H9 (cell line): ENCODE measurements at places on chromosomes 11 and 22. TPM values are rescaled to one million over a fixed set of nuclear protein-coding genes. Genes with fewer than 3 reads are reported as not detected.

DNA sequence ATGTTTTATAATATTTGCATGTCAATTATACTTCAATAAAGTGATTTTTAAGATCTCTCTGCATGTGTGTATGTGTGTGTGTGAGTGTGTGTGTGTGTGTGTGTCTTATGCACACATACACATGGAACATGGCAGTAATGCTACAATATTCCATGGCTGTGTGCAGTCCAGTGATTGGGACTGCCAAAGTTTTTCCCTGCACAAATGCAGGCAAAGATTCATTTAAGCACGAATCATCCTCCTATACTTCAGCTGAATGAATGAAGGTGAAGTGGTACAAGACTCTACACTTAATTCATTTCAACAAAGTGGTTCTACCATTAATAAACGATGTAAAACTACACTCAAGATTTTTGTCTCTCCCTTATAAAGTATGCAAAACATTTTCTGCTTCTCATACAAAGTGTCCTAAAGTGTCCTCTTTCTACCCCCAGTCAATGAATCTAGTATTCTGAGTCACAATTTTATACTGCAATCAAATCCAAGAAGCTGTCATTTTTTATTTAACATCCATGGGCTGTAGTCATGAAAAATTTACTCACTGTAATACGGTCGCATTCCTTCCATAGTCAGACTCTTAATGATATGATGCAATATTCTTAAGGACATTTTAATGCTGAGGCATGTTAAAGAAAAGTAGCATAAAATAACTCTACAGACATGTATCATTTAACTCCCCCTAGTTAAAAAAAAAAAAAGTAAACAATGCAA is 132.4 kb downstream of the TTC28 start:
- DNase-seq: no peak

GRCh38 chr11:120597250-120598215 is 86.0 kb downstream of the GRIK4 start:
- DNase-seq: no peak

TMEM80 gene
- 15.3 and 23.6 TPM in 2 replicates for total RNA-seq

DNA sequence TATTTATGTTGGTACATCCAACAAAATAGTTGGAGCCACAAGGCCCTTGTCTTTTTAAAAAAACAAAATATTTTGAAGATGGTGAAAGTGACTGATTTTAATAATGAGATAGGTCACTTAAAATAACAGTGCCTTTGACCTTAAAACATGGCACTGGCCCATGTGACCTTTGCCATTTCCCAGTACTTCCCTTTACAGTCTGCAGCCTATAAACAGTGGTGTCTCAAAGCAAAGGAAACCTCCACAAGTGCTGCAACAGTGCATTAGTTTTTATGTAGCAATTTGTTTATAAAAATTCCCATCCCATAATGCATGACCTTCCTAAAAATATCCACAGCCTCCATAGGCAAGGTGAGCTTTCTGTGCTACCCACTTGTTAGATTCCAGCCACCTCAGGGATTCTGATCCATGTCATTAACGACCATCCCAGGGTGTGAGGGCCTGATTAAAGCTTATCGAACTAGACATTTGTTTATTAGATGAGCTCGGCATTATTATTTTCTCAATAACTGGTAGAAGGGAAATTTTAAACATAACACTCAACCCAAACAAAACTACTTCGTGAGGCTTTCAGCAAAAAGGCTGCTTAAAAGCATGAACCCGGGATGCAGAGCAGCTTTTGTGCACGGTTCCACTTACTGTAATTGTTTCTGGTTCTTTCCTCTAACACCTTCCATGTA is 28.0 kb upstream of the CRKL start:
- no peak for DNase-seq

DNA sequence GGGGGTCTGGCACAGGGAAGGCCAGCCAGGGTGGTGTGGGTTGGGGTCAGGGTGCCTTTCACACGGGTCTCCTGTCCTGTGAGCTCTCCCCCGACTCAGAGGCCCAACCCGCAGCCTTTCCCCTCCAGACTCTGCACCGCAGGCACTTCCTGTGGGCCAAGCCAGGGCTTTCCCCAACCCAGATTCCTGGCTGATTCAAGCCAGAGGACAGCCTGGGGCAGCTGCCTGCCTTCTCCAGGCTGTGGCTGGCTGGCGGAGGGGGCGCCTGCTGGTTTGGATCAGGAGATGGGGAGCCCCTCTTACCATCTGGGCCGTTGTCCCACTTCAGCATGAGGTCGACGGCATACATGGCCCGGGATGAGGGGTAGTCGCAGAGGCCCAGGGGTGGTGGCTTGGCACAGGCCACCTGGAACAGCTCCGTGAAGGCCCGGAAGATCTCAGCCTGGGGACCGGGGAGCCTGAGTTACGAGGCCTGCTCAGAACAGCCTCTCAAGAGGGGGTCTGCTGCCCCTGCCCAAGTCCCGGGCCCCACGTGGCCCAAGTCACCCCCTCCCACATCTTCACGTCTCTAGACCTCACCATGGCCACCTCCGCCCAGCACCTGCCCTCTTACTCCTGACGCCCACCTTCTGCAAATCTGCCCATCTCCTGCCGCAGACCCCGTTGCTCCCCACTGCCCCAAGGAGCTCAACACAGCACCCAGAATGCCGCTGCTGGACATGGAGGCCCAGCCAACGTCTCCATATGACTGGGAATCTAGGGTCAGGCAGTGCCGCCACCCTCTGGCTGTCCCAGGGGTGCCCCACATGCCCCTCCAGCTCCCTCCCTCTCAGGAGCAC is 17.3 kb downstream of the TSPO start:
- DNase-seq: no peak

KDM4E gene
- total RNA-seq: not detected in 2 replicates

E2F8 gene
- 11.0 and 11.3 TPM in 2 replicates for total RNA-seq

DNA sequence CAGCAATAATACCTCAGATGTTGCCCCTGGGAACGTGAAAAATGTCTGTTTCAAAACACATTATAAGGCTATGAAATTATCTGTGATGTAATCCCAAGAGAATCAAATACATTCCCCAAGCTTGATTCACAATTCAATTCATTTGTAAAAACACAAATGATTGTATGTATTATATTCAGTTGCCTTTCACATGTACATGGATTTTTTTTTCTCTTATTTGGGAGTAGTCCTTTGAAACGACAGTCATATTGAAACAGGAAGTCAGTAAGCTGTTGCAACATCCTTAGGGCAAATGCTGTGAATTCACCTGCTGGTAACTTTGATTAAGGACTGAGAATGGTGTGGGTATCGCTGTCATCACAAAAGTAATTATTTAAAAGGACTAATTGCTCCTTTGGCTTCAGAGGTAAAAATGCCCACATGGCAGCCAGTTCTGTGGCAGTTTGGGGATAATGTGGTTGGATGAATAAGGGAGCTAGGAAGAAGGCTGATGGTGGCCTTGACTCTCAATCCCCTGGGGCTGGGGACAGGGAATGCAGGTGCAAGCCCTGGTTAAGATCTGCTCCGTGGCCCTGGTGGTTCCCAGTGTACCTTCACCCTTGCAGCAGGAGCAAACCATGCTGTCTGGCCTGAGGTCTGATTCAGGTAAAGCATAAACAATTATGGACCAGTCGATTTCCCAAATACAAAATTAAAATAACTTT is 13.2 kb downstream of the EHF start:
- no peak for DNase-seq

GRCh38 chr11:1748636-1749394 is 1.6 kb downstream of the IFITM10 start:
- DNase-seq: no peak

ZNF280B gene
- total RNA-seq: 8.2 and 9.2 TPM in 2 replicates

DNA sequence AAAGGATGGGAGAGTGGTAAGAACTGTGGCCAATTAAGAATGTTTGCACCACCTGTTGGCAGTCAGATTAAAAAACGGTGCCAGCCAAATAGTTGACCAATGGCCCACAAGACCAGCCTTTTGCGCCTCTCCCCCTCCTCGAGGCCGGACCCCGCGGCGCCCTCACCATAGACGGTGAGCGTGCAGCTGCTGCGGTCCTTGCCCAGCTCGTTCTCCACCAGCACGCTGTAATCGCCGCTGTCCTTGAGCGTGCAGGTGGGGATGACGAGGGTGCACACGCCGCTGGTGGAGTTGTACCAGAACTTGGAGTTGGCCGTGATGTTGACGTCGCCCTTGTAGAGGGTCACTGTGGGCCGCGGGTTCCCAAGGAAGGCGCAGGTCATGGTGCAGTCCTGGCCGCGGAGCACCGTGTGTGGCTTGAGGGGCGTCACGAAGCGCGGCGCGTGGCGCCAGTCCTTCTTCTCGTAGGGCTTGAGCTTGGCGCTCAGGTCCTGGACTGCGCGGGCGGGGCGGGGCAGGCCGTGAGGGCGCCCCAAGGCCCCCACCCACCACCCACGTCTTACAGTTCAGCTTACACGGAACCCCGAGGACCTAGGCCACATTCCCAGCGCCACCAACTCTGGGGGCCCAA is 7.2 kb downstream of the TMEM86A start:
- DNase-seq: no peak

- DNase-seq: no peak
These were observed 54.7 kb upstream of the ALX4 start for GRCh38 chr11:44364596-44364995.

DNA sequence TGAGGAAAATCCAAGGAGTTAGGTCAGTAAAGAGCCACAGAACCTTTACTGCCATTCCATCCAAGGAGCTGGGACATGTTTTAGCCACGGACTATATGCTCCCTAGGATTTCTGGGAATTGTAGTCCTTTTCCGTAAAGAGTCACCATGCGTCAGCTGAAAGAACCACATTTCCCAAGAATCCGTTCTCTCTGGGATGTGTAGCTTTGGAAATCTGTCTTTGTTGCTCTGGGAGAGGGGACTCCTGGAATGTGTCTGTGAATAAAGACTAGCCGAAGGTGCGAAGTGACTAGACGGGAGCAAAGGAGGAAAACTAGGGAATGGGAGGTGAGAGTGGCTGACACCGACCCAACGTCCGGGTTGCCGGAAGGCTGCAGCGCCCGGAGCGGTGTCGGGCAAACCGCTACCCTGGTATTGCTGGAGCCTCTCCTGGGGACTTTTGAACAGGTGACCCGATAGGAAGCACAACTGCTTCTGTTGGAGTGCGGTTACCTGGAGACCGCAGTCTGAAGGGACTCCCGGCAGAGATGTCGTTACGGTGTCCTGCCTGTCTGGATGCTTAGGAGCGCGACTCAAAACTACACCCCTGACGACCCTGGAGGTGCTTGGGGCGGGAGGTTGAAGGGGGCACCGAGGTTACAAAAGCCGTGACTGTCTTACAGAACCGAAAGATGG is at the start of gene IFTAP:
Gene IFTAP, plus strand, starts transcription at position 187 of the 674 bp plus-strand sequence. CDS start 15,602 bp downstream, outside the sequence.
- peak; percentile 82 for DNase-seq

BBS1 gene
- 27.2 and 29.5 TPM in 2 replicates for total RNA-seq

- DNase-seq: no peak
These were observed 330 bp downstream of the ACP2 start for GRCh38 chr11:47248304-47248663.

- peak; percentile 43 for DNase-seq
These were observed 17.8 kb upstream of the PIM3 start for GRCh38 chr22:49942565-49943404.

MMP1 gene
- not detected in 2 replicates for total RNA-seq

GRCh38 chr11:75946531-75947530 is 131.8 kb downstream of the UVRAG start:
- peak; percentile 31 for DNase-seq

VEGFB gene
- total RNA-seq: 57.1 and 57.7 TPM in 2 replicates

- no peak for DNase-seq
These were observed 10.3 kb downstream of the NEAT1 start for GRCh38 chr11:65432686-65433582.

FAM118B gene
- 40.0 and 40.4 TPM in 2 replicates for total RNA-seq

STK33 gene
- 16.4 and 19.5 TPM in 2 replicates for total RNA-seq

ARHGAP20 gene
- total RNA-seq: 0.04 and 0.09 TPM in 2 replicates

DNA sequence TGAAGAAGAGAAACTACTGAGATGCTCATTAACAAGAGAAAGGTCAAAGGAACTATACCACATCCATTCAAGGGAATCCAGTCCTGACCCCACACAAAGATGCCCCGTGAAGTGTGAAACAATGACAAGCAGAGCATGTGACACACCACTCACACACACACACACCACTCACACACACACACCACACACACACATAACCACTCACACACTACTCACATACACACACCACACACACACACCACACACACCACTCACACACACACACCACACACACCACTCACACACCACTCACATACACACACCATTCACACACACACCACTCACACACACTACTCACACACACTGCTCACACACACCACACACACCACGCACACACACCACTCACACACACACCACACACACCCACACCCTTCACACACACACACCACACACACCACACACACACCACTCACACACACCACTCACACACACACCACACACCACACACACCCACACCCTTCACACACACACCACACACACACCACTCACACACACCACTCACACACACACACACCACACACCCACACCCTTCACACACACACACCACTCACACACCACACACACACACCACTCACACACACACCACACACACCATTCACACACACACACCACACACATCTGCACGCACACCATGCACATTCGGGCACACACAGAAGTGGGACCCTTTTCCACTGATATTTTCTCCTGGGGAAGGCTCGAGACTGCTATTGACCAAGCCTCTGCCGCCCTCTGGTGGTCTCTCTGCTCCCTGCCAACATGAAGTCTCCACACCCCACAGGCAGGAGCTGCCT is 32.0 kb upstream of the COMT start:
- DNase-seq: peak; percentile 82

- DNase-seq: no peak
These were observed 505 bp downstream of the FAM227A start for GRCh38 chr22:38655519-38656255.
